HFFc6 (cell line): ENCODE measurements at places on chromosomes 12 and 14.

GRCh38 chr14:68285421-68286179, 466.0 kb downstream of the RAD51B start:
- DNase-seq, result no peak

DNA sequence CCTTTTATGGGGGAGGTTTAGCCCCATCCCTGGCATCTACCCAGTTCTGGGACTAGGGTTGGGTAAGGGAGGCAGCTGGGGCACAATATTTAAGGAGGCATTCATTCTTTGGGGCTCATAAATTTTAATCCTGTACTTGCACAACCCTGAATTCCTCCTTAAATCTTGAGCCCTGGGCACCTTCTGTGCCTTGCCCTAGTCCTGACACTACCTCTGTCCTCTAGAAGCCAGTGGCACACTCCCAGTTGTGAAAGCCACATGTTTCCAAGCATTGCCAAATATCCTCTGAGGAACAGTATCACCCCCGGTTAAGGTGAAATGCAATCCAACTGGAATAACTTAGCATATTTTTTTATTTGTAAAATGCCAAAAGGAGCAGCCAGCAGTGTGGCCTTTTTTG, 36.6 kb downstream of the SLC16A7 start:
- no peak for DNase-seq

GRCh38 chr14:68801631-68802030, 8.8 kb upstream of the ZFP36L1 start:
- no peak for DNase-seq

- no peak for DNase-seq
Observed at GRCh38 chr12:113127791-113128199, 7.8 kb downstream of the RASAL1 start.

- DNase-seq, result no peak
Observed at GRCh38 chr12:21223930-21224329, 92.9 kb downstream of the SLCO1B1 start.

GRCh38 chr12:124017064-124017463, 44.0 kb downstream of the ZNF664 start:
- no peak for DNase-seq

GRCh38 chr12:12097891-12098690, 27.4 kb downstream of the BCL2L14 start:
- DNase-seq, result no peak

DNA sequence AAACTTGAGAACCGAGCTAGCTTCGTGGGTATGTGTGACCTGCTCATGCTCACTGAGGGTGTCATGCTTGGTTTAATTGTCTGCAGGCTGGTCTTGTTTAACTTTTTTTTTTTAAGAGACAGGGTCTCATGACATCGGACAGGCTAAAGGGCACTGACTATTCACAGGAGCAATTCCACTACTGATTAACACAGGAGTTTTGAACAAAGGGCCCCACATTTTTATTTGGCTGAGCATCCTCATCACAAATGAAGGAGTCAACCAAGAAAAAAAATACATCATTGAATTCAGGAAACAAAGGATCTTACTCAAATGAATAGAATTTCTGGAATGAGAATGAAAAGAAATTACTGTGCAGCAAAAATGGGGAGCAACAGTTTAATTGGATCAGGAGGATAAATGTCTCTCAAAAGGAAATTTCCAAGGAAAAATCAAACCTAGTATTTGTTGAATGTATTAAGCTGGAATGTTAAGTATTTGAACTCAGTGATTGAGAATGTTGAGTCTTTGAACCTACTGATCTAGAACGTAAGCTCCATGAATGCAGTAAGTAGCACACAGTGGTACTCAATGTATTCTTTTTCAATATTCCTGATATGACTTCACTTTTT, 20.8 kb upstream of the PYROXD1 start:
- DNase-seq, result peak; percentile 75

DNA sequence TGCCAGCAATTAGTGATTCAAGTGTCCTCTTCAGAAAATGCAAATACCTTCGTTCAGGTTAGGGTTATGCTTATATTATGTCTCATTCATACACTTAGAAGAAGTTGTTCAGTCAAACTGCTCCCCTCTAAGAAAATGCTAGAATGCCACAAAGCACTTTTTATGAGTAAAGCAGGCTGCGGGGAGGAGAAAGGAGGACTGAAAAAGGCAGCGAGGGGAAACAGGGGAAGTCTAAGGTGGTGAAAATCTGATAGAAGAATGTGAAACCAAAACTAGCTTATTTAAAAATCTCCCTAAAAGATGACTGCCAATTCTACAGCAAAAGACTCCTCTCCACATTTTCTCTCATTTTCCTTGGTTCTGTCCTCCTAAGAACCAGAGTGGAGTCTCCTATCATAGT, 70.1 kb downstream of the PRKD1 start:
- no peak for DNase-seq

DNA sequence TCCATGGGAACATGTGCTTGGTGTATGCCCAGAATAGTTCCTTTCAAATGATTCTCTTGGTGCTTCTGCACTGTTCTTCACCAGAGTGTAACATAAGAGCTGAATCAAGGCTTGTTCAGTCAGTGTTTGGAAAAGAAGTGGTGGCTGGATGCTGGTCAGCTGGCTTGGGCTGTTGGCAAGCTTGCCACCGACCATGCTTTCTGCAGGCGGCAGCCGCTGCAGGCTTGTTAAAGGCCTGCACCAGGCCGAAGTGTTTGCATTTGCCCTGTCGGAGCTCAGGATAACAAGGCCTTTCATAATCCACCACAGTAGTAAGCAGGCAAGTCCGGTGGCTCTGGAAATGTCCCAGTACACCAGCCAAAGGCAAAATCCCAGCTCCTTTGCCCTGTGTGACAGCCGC, 26.9 kb downstream of the DAAM1 start:
- no peak for DNase-seq

- peak; percentile 9 for DNase-seq
Observed at GRCh38 chr14:56195704-56196103, 77.5 kb downstream of the PELI2 start.

DNA sequence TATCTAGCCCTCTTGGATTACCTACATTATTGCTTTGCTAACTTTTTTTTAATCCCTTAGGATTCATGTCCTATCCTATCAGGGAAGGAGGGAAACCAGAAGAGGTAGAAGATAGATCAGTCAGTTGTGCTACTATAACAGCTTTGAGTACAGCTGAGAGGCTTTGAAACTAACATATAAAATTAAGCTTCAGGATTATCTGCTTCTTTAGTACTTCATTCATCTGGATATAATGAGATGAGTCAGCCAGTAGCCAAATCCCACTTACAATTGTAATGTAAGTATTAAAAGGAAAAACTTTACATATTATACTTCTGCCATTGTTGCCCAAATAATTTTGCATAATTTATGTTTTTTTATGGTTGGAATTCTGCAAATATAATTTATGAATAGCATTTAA, 33.4 kb upstream of the ANO6 start:
- no peak for DNase-seq

GRCh38 chr12:88650715-88651114, 70.4 kb upstream of the KITLG start:
- peak; percentile 63 for DNase-seq

- DNase-seq, result no peak
Observed at GRCh38 chr12:24197532-24197931, 248.1 kb upstream of the SOX5 start.
